ENCODE measurements at places on chromosomes 3 and 15.

DNA sequence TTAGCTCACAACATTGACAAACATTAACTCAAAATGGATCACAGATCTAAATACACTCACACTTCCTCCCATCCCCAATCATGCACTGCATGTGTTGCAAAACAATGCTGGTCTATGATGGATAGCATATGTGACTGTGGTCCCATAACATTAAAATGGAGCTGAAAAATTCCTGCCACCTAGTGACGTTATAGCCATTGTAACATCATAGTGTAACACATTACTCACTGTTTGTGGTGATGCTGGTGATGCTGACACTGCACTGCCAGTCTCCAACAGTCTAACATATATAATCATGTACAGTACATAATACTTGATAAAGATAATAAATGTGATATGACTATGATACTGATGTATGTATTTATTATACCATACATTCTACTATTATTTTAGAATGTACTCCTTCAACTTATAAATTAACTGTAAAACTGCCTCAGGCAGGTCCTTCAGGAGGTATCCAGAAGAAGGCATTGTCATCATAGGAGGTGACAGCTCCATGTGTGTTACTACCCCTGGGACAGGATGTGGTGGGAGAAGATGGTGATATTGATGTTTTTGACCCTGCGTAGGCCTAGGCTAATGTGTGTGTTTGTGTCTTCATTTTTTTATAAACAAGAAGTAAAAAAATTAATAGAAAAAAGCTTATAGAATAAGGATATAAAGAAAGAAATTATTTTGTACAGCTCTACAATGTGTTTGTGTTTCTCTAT is 41.3 kb downstream of the TXNRD3 start:
- no peak for DNase-seq

DNA sequence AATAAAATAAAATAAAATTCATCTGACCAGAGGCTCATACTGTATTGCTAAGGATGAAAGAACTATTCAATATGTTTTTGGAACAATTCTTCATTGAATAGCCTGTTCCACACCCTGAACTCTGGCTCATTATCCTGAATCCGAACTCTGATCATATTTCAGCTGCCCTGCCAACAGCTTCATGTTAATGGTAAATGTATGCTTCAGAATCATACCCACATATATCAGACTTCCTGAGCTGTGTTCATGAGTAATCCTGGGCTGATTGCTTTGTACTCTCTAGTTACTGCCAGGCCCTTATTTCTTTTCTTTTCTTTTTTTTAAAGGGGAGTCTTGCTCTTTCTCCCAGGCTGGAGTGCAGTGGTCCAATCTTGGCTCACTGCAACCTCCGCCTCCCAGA is 11.8 kb downstream of the INO80 start:
- DNase-seq: no peak

DNA sequence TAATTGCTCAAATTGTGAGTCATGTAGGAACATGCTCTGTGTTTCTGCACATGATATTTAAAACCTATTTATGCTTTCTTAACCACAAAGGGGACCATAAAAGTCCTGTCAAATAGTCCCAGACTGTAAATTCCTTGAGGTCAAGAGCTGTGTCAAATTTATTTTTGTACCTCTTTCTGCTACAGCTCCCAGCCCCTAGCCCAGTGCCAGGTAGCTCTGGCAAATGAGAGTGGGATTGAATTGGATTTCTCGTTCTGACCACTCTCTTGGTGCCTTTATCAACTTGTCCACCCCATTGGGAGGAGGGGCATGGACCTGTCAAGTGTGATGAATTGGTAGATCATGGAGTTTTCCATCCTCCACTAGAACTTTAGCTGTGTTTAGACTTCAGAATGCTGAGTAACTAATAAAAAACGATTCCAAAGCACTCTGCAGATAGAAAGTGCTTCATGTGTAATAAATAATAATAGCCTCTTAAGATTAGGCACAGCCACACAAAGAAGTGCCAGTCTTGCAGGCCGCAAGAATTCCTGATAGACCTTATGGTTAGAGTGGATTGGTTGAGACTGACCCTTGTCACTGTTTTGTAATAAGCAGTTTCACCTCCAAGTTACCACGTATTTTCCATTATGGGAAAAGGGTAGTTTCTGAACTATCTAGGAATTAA is 120.4 kb downstream of the LPP start:
- no peak for DNase-seq

GRCh38 chr3:44136421-44136820 is 105.3 kb upstream of the TOPAZ1 start:
- DNase-seq: no peak

DNA sequence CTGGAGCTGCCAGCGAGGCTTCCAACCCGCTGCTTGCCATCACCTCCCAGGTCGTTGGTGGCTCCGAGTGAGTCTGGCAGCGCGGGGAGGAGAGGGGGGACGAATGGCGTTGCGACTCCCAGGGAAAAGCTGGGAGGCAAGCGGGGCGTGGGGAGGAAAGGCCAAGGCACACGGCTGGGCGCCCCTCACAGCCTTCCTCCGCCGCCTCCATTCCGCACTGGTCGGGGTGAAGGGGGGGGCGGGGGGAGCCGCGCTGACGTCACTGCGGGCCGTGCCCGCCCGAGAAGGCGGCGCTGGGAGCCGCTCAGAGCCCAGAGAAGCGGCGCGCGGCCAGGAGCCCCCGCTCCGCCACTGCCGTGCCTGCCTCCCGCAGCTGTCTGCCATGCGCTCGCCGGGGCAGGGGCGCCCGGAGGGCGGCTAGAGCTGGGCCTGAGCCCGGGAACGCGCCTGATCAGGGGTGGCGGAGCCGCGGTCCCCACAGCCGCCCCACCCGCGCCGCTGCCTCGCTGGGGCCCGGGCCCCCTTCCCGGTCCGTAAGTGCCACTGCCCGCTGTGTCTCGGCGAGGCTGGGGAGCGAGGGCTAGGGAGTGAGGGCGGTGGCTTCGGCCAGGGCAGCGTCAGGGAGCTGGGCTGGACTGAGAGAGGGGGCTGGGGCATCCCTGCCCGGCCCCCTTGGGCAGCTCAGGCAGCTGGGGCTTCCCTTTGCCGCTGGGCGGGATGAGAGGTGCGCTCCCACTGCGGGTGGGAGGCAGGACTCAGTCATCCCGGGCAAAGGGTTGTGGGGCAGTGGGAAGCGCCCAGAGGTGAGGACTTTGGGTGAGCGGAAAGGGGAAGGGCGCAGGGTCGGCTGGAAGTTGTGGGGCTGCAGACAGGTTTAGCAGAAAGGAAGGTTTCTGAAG is 27.8 kb upstream of the POLG start:
- DNase-seq: no peak

- no peak for DNase-seq
Measured at GRCh38 chr15:67201136-67201535, 53.3 kb downstream of the AAGAB start.

- DNase-seq: no peak
Measured at GRCh38 chr3:12177126-12177525, 18.4 kb upstream of the TIMP4 start.

- DNase-seq: no peak
Measured at GRCh38 chr3:94671078-94671477, 608.2 kb downstream of the NSUN3 start.

GRCh38 chr3:197420115-197420514 is 121.7 kb upstream of the DLG1 start:
- no peak for DNase-seq

DNA sequence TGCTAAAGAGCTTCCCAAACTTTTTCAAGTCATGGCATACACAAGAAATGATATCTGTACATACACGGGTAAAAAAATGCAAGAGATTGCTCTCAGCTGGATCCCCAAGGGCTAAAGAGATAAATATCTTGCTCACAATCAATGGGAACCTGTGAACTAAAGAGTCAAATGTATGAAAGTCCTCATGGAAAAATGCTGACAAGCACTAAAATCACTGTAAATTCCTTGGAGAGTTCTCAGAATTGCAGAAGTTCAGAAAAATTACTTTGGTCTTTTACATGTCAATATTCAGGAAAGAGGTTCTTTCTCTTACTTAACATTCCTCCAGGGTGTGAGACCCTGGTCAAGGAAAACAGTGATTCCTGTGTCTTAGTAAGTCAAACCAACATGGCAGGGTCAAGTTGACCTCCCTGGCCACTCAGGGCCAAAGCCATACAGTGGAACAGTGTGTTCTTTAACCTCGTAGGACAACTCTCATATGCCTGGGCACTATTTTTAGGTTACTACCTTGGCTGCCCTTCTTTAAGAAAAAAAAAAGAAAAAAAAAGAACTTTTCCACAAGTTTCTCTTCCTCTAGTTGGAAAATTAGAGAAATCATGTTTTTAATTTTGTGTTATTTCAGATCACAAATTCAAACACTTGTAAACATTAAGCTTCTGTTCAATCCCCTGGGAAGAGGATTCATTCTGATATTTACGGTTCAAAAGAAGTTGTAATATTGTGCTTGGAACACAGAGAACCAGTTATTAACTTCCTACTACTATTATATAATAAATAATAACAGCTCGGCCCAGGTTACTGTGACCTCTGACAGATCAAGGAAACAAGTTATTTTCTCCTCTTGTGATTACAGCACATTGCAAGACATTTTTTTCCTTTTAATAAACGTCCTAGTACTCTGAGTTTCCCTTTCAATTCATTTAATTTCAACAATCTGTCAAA is 12.5 kb downstream of the SSR3 start:
- DNase-seq: no peak

DNA sequence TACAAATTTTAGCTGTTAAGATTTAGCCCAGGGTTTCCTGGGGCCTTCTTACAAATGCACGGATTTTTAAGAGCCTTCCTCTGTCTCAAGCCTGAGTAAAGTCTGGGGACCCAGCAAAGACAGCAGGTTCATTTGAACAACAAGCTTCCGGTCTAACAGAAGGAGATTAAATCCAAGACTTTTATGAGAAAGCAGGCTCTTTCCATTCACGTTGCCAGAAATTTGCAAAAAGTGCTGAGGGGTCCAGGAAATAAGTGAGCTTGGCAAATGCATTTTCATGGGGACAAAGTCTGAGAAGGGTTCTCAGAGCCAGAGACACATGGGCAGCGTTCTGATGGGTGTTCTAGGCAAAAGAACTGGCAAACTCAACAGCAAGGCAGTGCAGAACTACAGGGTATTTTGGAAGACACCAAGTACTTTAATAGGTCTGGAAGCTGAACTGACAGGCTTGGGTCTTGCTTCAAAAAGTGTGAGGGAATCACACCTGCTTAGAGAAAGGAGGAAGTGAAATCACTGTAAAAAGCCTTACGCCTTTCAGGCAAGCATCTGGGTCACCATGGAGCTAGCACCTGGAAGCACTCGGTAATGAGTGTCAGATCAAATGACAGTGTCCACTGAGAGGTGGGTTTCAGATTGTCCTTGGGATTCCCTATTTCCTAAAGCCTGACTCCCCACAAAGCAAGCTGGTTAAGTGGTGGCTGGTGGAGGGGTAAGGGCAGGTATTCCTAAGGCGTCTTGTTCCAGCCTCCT is 115.8 kb upstream of the ARHGEF3 start:
- no peak for DNase-seq

GRCh38 chr3:59704292-59704691 is 654.5 kb upstream of the CFAP20DC start:
- DNase-seq: no peak

DNA sequence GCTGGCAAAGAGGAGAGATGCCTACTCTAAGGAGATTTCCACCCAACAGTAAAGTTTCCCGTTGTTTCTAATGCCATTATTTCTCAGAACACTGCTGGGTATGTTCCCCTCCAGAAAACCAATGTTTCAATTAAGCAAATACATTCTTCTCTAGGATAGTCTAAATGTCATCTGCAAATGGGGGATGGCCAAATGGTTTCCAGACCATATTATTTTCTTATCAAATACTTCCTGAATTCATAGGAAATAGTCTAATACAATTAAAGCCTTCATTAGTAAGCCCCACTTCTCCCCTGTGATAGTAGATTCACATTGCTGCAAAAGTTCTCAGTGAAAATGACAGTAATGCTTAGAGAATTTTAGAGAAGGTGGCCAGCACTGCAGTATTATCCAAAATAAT is 716.6 kb downstream of the GRM7 start:
- no peak for DNase-seq

DNA sequence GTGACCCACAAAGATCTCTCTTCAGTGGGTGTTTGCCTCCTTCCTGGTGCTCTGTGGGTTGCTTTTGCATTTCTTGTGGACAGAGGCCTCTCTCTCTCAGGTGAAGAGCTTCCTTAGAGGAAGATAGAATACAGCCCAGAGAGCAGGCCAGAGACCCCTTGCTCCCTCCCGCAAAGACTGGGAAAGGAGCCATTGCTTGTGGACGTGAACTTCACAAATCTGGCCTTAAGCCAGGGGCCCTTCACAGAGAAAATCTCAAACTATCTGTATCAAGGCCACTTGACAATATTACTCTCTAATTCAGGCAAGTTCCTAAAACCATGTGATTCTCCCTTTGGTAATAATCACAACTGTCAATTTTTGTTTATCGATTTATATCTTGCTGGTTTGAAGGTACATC is 30.4 kb upstream of the CLK3 start:
- no peak for DNase-seq

DNA sequence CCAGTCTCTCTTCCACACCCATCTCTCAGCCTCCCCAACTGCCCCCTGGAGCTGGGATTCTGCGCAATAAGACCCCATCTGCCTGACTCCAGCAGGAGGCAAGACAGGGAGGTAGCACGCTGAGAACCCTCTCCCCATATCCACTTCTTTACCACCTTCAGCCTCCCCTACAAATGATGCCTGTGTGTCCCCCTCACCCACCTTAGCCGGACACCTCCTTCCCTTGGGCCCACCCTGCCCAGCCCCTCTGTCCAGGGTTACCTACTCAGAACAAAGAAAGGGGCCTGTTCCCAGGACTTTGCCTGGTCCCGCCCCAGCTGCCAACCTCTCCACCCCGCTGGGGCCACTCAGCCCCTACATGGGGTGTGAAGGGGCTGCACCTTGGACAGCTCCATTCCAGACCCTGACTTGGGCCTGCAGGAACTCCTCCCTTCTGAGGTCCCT is 40.8 kb upstream of the ATP2B2 start:
- no peak for DNase-seq

DNA sequence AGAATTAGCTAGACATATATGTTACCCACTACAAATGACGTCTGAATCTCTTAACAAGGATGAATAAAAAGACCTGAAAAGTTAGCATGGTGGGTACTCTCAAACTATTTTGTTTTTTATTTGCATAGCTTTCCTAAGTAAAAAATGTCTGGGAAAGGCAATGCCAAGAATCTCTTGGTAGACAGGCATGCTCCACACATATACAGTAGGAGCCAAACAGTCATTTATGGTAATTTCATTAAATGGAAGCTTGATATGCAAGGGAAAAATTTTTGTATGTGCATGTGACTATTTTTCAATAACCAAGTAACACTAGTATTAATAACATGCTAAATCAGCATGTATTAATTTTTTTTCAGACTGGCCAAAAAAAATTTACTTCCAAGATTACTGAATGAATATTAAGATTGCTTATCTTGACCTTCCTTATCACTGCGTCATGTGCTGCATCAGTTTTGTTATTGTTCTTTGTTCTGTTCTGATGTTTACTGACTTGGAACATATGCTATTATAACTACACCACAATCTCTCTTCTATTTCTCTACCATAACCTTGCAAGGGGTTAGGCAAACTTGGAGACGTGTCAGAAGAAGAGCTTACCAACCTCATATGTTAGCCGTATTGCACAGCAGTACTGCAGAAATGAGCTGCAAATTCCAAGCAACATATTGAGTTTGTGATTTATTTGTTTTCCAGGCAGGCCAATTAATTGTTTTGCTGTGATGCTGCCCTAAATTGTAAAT is 255.3 kb downstream of the RBMS3 start:
- DNase-seq: no peak

- DNase-seq: peak; percentile 96
Measured at GRCh38 chr15:59953392-59953883, 50.7 kb upstream of the FOXB1 start.

- DNase-seq: no peak
Measured at GRCh38 chr15:71601038-71601834, 209.1 kb upstream of the NR2E3 start.

Measured in NCI-H2081 treated with DMSO at 0.1 percent for 48 hours (cell line).